ENCODE measurements at places on chromosomes 7 and 10.

DNA sequence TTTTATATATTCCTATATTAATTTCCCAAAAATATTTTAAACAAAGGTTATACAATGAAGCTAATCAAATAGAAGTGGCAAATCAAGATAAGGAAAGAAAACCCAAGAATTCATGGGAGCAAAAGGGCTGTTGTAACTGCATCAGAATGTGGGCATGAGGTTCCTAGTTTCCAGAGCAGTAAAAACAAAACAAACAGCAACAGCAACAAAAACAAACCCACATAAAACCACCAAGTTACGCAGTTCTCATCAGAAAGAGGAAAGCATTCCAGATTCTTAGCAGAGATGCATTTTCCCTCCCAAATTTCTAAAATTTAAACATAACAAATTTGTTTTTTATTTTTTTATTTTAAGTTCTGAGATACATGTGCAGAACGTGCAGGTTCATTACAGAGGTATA, 34.8 kb upstream of the MSMB start:
- no peak for DNase-seq

- no peak for DNase-seq
These were observed 18.2 kb downstream of the TCTN3 start for GRCh38 chr10:95675403-95676116.

GRCh38 chr7:27802999-27803398, 63.0 kb downstream of the TAX1BP1 start:
- DNase-seq: no peak

DNA sequence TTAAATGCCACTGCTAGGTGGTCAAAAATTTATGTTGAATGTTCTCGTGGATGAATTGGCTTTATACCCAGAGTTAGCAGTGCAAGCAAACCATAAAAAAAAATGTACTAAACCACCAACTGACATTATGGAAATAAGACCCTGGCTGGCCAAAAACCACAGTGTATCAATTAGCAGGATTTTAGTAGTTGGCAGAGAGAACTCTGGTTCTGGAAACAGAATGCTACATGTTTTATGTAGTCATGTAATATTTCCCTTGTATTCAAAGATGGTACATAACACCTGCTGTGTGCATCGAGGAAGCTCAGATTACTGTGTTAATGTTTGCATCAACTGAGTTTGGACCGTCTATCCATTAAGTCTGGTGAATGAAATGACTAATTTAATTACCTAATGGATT, 618.5 kb downstream of the CCSER2 start:
- no peak for DNase-seq

DNA sequence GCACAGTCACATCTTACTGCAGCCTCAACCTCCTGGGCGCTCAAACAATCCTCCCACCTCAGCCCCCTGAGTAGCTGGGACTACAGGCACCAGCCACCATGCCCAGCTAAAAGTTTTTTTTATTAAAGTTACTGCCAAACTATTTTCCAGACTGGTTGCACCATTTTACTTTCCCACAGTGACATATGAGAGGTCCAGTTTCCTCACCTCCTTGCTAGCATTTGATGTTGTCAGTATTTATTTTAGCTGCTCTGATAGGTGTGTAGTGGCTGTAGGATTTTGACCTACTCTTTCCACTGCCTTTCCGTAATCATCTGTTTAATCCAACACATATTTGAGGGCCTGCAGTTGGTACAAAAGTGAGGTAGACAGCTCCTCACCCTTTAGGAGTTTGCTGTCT, 5.4 kb upstream of the UBE3C start:
- DNase-seq: no peak

- DNase-seq: no peak
These were observed 10.8 kb upstream of the RAMP3 start for GRCh38 chr7:45146531-45147379.

GRCh38 chr7:69095649-69096048, 502.6 kb upstream of the AUTS2 start:
- DNase-seq: no peak

DNA sequence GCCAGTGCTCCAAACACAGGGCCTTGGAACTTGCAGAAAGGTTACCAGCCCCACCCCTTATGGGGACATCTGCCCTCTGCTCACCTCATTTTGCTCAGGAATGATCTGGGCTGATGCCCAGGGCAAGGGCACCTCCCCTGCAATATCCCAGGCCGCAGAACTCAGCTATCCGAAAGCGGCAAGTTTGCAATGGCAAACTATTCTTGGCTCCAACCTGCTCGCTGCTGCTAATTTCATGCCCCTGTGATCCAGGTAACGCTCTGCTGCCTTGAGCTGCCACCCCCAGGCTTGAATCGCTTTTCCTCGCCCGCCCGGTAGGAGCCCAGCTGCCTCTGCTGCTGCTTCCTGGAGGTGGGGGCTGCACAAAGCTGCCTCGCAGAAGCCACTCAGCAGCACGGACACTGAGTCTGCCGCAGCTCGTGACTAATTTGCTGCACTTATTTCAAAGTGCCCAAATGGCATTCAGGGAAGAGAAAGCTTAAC, 18.2 kb downstream of the SLC29A3 start:
- DNase-seq: no peak

DNA sequence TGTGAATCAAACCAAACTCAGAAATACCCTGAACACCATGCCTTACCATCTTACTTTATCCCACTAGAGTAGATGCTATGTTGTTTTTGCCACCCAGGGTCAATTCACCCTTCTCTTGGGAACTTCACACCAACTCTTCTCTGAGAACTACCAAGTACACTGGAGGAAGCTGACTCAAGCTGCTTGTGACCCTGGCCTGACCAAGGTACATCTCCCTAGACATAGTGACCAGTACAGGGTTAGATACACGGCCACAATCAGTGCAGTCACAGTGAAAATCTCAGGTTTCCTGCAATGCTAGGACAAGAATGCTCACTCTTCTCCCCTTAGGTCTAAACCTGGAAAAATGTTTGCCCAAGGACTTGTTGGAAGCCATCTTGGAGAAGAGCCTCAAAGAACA, 31.8 kb downstream of the EZH2 start:
- no peak for DNase-seq

DNA sequence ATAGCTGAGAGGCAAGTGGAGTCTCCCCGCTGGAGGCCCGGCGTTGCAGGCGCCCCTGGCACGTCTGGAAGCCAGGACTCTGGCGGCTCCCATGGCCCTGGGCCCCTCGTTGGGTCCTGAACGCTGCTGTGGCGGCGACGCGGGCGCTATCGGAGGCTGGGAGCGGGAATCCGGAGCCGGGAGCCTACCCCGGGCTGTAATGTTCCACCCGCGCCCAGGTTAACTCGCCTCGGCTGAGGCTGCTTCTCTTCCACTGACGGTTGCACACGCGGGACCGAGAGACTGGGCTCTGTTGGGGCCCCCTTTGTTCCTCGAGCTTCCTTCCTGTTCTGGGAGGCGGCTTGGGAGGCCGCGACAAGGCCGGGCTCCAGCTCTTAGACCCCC, 1.3 kb upstream of the HOXA5 start:
- no peak for DNase-seq

Measured in cortex of kidney (tissue), 1 donor.